ENCODE measurements at places on chromosomes 5 and 9.

- no peak for DNase-seq
These were observed at the start of gene CCDC152 for GRCh38 chr5:42756606-42757601. TSS of gene CCDC152 (plus strand) at chr5:42756818. CDS start at chr5:42759122, 2,304 bp downstream.

GRCh38 chr9:136621734-136622093, 41.0 kb upstream of the EGFL7 start:
- no peak for DNase-seq

DNA sequence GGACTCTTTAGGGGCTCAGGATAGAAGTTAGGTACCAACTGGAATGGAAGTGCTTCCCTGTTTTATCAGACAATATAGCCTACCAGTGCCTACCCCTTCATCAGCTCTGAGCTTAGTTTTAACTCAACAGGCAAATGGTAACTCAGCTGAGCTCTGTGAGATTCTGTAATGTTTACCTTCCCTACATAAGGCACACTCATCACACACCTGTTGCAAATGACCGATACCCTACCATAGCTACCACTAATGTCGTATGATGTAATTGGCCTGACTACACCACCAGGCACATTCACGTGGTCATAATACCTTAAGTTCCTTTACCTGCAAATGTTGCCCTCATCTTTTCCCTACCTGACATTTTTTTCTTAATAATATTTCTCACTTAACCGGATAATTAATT, 254.8 kb downstream of the ADGRV1 start:
- DNase-seq, result no peak

GRCh38 chr9:125150349-125151245, 7.3 kb upstream of the SCAI start:
- no peak for DNase-seq

DNA sequence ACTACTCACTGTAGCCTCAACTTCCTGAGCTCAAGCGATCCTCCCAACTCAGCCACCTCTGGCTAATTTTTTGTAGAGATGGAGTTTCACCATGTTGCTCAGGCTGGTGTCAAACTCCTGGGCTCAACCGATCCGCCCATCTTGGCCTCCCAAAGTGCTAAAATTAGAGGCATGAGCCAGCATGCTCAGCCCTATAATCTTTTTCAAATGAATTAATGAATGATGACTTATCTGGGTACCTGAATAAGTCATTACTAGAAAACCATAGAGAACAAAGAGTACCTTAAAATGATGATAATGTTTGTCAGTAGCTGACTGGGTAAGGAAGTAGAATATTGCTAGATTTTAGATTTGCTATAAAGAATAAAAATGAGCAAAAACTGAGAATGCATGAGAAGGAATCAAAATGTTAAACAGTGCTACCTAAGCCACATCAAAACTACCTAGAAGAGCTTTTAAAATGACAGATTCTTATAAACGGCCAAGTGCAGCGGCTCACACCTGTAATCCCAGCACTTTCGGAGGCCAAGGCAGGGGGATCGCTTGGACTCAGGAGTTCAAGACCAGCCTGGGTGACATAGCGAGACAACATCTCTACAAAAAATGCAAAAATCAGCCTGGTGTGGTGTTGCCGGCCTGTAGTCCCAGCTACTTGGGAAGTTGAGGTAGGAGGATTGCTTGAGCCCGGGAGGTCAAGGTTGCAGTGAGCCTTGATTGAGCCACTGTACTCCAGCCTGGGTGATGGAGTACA, 13.6 kb downstream of the FNBP1 start:
- DNase-seq, result no peak

GRCh38 chr9:3862561-3862960, 336.8 kb upstream of the RFX3 start:
- DNase-seq, result no peak

- DNase-seq, result no peak
These were observed 50.0 kb upstream of the RAI14 start for GRCh38 chr5:34606101-34606500.

DNA sequence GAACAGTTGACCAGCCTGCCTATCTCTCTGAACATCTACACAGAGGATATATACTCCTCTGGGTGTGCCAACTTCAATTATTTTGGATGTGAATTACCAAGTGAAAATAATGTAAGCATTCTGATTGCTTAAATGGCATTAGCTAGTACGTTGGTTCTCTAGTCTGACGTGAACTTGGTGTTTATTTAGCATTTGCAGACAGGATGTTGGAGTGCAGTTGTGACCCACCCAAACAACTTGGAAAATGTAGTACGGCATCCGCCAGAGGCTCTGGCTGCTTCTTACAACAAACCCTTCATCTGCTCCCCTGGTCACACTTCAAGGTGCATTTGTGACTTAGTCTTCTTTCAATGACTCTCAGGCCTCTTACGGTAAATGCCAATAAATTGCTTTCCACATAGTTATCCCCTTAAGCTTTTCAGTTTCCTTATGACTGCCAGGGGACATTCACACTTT, 616.6 kb downstream of the PDE4D start:
- DNase-seq, result peak; percentile 63

DNA sequence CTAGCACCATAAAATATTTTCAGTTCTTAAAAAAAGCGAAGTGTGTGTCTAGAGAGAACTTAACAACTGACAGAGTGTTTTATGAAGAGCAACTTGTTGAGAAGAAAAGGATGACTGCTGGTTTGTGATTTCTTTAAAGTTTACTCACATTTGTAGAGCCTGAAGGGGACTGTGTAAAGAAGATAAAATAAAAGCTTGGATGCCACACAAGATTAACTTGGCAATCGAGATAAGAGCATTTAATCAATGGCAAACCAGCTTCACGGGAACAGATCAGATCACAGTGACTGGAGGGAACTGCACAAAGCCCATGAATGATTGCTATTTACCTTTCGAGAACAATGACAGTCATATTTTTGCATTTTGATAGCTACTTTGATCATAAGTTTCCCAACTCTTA, 2013.1 kb upstream of the CDH9 start:
- DNase-seq, result no peak

DNA sequence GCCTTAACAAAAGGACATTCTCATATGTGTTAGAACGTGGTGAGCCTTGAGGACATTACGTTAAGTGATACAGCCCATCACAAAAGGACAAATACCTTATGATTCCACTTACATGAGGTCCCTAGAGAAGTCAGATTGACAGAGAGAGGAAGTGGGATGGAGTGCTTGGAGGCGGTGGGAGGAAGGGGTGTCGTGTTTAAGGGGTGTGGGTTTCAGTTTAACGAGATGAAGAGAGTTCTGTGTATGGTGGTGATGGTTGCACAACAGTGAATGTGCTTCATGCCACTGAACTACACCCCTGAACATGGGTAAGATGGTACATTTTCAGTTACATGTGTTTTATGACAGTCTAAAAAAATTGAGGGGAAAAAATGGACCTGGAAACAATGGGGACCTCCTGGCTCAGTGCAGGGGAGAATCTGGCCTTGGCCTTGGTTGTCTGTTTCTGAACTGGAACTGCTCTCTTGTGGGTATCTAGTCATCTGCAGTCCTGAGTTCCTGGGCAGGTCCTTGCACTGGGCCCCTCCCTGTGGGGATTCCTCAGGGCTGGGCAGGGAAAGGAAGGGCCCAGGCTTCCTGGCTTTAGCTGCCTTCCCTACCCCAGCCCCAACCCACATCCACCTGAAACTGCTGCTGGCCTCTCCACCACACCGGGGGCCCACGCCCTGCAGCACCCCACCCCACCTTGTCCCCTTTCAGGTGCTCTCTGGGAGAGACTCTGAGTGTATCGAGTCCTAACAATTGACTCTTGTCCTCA, 17.8 kb downstream of the LRRC8A start:
- no peak for DNase-seq

- no peak for DNase-seq
These were observed 359.6 kb downstream of the EBF1 start for GRCh38 chr5:158739951-158740757.

- DNase-seq, result peak; percentile 69
These were observed 333.7 kb downstream of the ELAVL2 start for GRCh38 chr9:23492126-23493002.
